ENCODE measurements at places on chromosomes 7 and 10.

DNA sequence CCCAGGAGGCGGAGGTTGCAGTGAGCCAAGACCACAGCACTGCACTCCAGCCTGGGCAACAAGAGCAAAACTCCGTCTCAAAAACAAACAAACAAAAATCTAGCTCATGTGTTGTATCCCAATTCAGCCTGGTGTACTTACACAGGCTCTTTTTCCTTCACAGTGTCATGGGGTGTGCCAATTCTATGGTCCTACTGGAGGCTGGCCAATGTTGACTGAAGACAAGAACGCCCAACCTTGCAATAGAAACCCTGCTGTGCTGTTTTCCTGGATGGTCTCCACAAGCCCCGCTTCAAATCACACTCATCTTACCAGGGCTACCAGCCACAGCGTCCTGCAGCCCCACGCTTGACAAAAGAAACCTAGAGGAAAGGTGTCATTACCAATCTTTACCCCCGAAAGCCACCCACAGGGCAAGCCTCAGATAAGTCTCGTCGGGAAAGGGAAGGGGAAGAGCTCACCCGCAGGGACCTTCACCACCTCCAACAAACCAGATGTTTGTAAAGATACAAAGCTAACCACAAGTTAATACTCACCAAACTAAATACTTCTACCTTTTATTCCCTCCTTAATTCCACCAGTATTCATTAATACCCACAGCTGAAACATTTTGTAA is 64.8 kb downstream of the TNS3 start:
- DNase-seq, result no peak

GRCh38 chr10:24866604-24867583 is 85.5 kb downstream of the PRTFDC1 start:
- no peak for DNase-seq

DNA sequence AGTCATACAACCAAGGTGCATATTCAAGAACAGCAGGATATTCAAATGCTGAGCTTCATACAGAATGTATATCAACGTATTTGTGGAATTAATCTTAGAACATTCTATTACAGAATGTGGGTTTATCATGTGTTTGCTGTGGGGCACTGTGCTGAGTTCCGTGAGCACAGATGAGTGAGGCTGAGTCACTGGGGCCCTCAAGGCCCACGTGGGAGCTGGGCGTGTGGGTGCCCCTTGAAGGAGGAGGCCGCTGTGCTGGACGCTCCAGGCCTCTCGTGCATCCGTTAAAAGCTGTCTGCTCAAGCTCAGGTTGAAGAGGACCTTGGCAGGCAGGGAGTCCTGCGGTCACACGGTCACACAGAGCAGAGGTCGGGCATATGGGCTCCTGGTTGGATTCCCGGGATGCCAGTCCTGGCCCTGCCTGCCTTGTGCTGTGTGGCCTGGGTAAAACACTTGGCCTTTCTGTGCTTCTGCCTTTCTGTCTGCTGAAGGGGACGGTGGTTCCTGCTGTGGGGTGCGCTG is 70.1 kb downstream of the GLRX3 start:
- DNase-seq, result no peak

- DNase-seq, result no peak
Observed at GRCh38 chr7:11170863-11171568, 197.3 kb downstream of the PHF14 start.

DNA sequence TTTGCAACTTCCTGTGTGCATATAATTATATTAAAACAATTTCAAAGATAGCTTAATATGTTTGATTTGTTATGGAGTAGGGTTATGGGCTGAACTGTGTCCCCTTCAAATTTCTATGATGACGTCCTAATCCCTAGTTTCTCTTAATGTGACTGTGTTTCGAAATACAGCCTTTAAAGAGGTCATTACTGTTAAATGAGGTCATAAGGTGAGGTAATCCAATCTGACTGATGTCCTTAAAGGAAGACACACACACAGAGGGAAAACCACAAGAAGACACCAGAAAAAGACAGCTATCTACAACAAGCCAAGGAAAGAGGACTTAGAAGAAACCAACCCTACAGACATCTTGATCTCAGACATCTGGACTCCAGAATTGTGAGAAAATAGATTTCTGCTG is 407.4 kb downstream of the MAGI2 start:
- no peak for DNase-seq

DNA sequence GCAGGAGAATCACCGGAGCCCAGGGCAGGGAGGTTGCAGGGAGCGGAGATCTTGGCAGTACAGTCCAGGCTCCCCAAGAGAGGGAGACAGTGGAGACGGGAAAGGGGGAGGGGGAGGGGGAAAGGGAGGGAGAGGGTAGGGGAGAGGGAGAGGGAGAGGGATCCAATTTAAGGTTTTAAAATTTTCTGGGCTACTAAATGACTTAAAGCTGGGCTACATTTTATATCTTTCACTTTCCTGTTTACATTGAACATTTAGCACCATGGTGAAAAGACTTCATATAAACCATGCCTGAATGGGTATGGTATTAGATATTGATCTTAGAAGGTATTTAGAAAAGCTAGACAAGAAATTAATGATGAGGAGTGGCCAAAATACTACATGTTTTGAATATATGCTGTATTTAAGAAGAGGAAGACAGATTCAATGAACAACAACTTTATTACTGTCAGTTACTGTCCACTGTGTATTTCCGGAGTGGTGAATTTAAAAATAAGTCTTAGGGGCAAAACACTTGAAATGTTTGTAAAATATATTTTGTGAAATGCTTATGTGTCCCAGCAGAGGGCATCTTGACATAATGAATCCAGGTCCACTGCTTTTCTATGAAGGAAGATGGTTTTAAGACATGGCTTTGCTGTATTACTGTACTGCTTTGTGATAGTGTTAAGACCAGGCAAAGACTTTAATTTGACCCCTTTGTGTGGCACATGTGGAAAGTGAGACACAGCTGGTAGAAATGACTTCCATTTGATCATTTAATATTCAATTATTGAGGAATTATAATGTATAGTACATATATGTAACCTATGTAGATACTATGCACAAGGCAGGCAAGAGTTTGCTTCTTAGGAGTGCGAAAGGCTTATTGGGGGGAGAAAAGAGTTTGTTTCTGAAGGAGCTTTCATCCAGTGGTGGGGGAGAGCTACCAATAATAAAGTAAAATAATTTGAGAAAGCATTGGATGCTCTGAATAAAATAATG is 52.8 kb downstream of the NRF1 start:
- no peak for DNase-seq

- DNase-seq, result no peak
Observed at GRCh38 chr7:11636274-11636673, 195.7 kb downstream of the THSD7A start.

GRCh38 chr7:31114593-31115343 is 62.7 kb downstream of the ADCYAP1R1 start:
- DNase-seq, result no peak

GRCh38 chr7:150965273-150965830 is 12.8 kb downstream of the KCNH2 start:
- DNase-seq, result no peak

DNA sequence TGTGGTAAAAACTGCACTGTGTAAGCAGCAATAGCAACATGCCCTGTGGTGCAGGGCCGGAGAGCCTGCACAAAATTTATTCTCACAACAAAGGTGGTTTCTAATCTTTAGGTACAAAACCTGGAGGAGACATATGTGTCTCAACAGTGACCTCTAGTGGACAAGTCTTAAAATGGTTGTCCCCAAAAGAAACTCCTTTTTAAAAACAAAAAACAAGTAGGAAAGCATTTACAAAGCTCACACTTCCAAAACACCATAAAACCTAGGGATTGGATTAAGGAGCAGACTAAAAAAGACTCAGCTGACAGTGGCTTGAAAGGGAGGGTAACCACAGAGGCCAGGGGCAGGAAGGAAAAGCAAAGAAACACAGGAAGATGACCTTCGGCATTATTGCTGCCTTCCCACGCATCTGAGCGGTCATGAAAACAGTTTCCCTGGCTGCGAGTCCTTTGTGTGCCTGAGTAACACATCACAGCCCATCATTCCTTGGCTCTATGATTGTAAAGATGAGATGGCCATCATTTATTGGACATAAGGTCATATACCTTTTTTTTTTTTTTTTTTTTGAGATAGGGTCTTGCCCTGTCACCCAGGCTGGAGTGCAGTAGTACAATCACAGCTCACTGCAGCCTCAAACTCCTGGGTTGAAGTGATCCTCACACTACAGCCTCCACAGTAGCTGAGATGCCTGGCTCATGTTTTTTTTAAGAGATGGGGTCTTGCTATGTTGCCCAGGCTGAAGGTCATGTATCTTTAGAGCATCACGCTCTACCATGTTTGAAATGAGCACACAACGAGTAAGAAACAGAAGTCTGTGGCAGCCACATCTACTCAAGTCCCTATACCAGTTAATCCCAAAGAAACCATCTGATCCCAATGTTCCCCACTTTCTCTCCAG is 39.5 kb downstream of the RSU1 start:
- no peak for DNase-seq

DNA sequence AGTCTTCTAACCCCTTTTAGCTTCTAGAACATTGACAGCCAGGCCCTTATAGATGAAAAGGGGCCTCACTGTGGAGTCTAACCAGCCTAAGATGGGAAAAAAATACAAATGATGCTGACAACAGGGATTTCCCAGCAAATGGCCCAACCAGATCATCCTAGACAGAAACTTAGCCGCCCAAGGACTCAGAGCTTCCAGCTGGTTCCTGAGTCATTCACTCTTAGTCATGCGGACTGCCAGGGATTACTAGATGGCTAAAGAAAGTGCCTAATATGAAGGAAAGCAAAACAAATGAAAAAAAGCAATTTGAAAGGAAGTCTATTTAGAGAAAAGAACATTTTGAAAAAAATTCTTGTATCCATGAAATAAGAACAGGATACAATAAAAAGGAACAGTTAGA is 23.7 kb downstream of the TSPAN14 start:
- DNase-seq, result no peak

GRCh38 chr7:31113660-31114059 is 61.6 kb downstream of the ADCYAP1R1 start:
- DNase-seq, result no peak

GRCh38 chr7:96337519-96337918 is 15.6 kb upstream of the SLC25A13 start:
- DNase-seq, result no peak

- no peak for DNase-seq
Observed at GRCh38 chr10:13502380-13502779, 26.4 kb downstream of the BEND7 start.

- no peak for DNase-seq
Observed at GRCh38 chr7:131244259-131244852, 83.3 kb upstream of the MKLN1 start.

DNA sequence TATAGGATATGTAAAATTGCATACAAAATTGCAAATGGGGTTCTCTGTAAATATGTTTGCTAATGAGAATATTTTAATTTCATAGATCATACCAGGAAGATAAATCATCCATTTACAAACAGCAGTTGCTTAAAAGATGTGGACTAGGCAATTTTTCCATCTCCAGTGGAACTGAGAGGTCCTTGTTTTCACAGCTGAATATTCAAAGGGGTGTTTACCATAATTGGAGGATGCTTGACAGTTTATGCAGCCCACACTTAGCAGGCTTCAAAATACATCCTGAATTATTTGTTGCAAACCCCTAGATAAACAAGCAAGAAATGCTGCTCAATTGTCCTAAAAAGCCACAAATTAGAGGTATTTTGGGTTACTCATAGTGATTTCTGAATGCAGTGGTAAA is 69.9 kb downstream of the ADARB2 start:
- no peak for DNase-seq

GRCh38 chr7:138889582-138890498 is 91.3 kb downstream of the KIAA1549 start:
- no peak for DNase-seq

DNA sequence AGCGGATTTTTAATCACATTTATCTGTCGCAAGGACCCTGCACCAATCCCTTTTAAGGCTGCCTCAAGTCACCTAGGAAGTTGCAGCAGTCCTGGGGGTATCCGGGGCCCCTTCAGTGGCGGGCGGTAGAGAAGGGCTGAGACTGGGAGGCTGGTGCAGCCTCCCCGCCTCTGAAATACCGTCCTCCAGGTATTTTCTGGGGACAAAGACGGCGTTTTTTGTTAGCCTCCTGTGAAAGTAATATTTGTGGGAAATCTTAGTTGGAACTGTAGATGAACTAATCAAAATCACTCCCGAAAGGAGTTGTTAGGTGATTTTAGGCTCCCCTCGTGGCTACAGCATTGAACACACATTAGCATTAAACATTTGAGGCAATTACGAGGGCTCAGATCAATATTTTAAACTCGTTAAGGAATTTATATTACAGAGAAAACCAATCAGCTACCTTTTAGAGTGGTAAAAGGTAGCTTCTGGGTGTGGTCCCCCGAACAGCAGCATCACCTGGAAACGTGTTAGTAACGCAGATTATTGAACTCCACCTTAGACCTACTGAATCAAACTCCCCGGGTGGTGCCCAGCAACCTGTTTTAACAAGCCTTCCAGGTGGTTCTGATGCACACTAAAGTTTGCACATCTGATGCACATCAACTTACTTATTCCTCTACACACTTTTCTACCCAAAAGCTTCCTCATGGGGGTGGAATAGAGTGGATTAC is 530 bp upstream of the ANXA7 start:
- no peak for DNase-seq

- DNase-seq, result no peak
Observed at GRCh38 chr7:66699998-66700397, 40.5 kb upstream of the RABGEF1 start.

DNA sequence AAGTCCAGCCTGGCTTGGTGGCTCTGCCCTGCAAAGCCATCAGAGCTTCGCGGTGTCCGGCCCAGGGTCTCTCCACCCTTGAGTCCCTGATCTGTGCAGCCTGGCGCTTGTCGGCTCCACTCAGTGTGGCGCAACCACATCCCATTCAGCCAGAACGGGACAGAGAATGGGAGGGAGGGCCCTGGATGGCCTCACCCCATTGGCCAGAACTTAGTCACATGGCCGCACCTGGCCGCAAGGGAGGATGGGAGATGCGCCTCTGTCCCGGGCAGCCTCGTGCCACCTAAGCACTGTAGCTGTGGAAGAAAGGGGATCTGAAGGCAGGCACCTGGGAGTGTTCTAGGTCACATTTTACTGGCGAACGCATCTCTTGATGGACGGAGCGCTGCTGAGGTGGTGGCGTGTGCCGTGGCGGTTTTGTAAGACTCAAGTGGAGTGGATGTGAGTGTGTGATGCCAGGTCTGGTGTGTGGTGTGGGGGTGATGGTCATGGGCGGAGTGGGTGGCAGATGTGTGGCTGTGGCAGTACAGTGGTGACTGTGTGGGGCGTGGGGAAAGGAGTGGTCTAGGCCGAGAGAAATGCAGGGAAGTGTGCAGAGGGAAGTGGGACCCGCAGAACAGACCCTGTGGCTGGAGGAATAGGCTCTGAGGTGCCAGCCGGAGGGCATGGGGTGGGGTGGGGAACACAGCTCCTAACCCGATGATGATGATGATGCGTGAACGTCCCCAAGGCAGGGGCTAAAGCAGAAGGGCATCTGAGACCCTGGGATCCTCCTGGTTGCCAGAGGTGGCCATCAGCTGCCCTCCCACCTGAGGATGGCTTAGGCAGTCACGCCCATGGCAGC is 19.0 kb downstream of the CLEC2L start:
- no peak for DNase-seq

GRCh38 chr7:110944966-110945644 is 145.8 kb upstream of the LRRN3 start:
- no peak for DNase-seq

GRCh38 chr7:19262826-19263225 is 117.6 kb upstream of the FERD3L start:
- DNase-seq, result no peak

- DNase-seq, result no peak
Observed at GRCh38 chr7:38382684-38383083, 109.2 kb upstream of the TARP start.

Measured in activated T-cell treated with anti-CD3 and anti-CD28 coated beads for 4 hours (primary cell).